ENCODE measurements at places on chromosomes 7 and 10.

DNA sequence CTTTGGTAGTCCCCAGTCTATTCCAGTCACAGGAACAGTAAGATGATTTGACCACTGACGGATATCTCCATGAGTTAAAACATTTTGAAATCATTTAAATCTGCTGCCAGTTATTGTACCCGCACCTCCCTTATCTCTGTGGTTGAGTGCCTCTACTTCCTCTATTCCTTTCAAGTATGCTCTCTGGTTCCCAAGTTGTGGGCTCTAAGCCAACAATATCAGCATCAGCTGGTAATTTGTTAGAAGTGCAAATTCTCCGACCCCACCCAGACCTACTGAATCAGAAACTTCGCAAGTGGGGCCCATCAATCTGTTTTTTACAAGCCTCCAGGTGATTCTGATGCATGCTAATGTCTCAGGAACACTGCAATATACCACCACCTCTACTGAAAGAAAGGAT, 235.5 kb downstream of the CCSER2 start:
- no peak for DNase-seq

DNA sequence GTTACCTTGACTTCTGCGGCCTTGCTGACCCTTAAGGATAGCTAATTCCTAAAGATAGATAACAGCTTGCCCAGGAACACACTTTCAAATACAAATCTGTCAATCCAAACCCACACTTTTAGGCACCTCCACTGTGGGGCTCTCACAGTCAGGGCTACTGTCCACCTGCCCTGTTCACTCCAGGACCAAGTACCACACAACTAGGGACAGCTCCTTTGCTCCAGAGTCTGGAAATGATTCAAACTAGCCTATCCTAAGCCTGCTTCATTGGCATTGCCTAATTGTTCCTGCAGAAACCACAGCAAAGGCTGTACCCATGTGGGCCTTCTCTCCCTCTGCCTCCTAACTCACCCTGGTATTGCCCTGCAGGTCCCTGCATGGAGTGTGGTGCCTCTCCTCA, 538.9 kb upstream of the IGFBP3 start:
- DNase-seq = no peak

- peak; percentile 45 for DNase-seq
Observed at GRCh38 chr7:141014125-141014523, 628 bp downstream of the MRPS33 start.

DNA sequence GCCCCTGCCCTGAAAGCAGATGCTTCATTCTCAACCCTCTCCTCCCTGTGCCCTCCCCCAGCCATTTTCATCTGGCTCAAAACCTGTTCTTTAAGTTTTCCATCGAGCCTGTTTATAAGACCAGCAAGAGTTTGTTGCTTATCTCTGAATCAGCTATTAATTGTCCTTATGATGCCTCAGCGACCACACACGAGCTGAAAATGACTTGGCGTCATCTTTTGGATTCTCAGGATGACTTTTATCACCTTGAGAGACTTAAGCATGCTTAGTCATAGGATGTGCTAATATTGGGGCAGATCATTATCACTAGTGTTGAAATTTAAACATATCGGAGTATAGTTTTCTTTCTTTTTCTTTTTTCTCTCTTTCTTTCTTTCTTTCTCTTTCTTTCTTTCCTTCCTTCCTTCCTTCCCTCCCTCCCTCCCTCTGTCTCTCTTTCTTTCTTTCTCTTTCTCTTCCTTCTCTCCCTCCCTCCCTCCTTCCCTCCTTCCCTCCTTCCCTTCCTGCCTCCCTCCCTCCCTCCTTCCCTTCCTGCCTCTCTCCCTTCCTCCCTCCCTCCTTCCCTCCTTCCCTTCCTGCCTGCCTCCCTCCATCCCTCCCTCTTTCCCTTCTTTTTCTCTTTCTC, 184.5 kb downstream of the PHTF2 start:
- DNase-seq = no peak

- no peak for DNase-seq
Observed at GRCh38 chr10:114184276-114184675, 5.1 kb downstream of the TDRD1 start.

- DNase-seq = no peak
Observed at GRCh38 chr7:132526111-132526740, 50.0 kb downstream of the PLXNA4 start.

GRCh38 chr10:61153771-61154170, 209.8 kb upstream of the RHOBTB1 start:
- no peak for DNase-seq

- DNase-seq = no peak
Observed at GRCh38 chr7:136353287-136353686, 376.1 kb upstream of the MTPN start.

- no peak for DNase-seq
Observed at GRCh38 chr10:100683545-100684300, 61.7 kb upstream of the PAX2 start.

GRCh38 chr10:18140149-18140956, at the start of gene CACNB2:
TSS of gene CACNB2 (plus strand) at chr10:18140424.
- DNase-seq = no peak

- no peak for DNase-seq
Observed at GRCh38 chr10:120990831-120991230, 139.7 kb downstream of the WDR11 start.

DNA sequence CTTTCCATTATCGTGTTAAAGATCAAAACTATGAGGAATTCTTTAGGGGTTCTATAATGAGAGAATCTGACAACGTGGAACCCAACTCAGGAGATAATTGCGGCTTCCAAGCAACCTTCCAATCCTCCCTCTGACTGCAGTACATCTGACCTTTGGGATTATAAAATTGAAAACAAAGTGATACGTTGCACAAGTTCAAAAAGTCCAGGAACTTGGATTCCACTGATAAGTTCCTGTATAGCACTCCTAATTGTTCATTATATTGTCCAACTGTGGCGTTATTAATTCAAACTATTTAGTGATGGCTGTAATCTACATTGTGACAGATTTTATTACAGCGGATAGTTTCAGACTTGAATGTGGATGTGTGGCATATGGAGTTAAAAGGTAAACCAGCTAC, 15.4 kb downstream of the MALRD1 start:
- no peak for DNase-seq

- DNase-seq = no peak
Observed at GRCh38 chr7:80473751-80474150, 38.1 kb downstream of the GNAT3 start.

- DNase-seq = no peak
Observed at GRCh38 chr10:71359364-71360046, 37.2 kb upstream of the CDH23 start.

DNA sequence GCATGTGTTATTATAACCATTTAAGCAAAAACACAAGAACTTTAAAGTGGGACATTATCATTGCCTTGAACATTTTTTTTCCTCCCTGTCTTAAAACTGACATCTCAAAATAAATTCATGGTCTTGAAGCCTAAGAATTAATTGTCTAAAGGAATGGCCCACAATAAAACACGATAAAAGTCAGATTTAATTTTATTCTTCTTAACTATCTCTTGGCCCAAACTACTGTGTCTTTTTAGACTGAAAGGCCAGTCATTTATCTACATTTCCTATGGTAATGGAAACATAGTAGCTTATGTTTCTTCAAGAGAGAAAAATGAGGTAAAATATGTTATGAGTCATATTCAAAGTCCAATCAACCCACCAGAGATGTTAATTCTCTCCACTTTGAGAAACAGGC, 24.4 kb upstream of the ETV1 start:
- DNase-seq = no peak
